ENCODE measurements at places on chromosomes 2 and 18.
A peak's percentile ranks its signal among the peaks of the same experiment; 100 is the strongest.

DNA sequence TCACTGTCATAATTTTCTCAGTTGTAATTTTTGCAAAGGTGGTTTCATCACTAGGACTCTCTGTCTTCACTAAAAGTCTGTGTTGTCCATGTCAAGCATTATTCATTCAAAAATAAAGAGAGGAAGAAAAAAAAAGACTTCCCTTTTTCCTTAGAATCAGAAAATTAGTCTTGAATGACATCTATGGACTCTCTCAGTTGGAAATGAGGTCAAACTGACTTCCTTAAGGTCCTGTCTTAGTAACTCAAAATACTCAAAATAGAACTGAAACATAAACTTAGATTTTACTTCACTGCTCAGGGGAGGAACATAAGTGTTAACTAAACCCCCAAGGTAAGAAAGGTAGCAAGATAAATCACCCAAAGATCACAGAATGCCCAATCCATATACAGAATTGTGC is 2.2 kb upstream of the ZNF407 start:
- no peak for DNase-seq

DNA sequence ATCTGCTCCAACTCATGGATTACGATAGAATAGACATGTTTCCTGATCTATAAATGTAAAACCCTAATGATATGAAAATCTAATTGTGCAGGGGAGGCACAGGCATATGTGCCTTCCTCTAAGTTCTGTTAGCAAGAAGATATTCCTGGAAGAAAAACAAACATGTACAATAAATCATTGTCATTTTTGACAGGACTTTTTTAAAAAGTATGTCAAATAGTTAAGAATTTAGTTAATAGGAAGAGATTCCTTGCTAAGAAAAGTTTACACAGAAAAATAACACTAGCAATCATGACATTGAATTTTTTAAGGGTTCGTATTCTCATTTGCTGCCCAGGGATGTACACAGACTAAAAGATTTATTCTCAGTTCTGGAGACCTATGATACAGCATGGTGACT is 15.3 kb upstream of the CREB1 start:
- no peak for DNase-seq

DNA sequence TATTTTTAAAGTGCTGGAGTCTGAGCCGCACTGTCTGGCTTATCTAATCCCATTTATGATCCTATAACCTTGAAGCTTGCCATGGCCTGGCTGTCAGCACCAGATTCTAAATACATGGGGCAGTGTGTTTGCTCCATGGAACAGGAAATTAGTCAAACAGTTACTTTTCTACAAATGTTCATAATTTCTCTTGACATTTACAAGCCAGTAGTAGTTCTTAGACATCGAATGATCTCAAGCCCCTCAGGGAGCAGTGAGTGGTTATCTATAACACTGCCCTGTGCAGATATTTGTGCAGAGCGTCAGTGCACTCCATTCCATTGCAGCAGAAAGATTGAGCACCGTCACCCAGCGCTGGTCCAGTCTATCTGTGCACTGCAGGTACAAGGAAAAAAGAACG is 205.2 kb downstream of the AGPS start:
- DNase-seq = no peak

- no peak for DNase-seq
Measured at GRCh38 chr2:101305492-101306078, 2.9 kb downstream of the RNF149 start.

GRCh38 chr2:217357886-217358620 is 498.2 kb upstream of the TNP1 start:
- no peak for DNase-seq

- no peak for DNase-seq
Measured at GRCh38 chr2:11617984-11618707, 51.8 kb downstream of the NTSR2 start.

GRCh38 chr2:119008108-119008507 is 66.1 kb downstream of the MARCO start:
- peak; percentile 17 for DNase-seq

DNA sequence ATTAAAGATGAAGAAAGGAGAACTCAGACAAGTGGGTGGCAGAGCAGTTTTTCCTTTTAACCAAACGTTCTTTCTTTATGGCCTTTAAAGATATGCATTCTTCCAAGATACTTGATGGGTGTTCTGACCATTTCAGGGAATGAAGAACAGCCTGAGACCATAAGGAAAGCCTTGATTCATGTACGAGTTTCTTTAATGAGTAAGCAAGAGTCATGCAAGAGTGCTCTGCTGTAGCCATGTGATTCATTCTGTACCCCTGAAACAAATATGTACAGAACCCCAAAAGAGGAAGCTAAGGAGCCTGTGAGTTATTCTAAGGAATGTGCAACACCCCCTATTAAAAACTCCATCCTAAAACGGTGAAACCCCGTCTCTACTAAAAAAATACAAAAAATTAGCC is 372.8 kb downstream of the MTX2 start:
- DNase-seq = no peak

DNA sequence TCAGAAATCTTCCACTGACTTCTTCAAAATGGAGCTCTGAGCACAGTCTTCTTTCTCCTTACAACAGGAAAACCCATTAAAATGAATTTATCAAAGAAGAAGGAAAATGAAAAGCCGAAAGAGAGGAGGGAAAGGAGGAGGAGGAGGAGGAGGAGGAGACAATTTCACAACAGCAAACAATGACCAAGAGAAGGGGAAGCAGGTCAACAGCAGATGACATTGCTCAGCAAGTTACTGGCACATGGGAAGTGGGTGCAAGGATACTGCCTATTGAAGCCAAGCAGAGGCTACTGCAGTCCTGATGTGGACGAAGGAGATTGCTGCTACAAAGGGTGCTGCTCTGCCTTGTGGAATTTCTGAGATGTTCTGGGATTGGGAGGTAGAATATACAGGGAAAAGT is 268.2 kb upstream of the FBXO11 start:
- DNase-seq = no peak

DNA sequence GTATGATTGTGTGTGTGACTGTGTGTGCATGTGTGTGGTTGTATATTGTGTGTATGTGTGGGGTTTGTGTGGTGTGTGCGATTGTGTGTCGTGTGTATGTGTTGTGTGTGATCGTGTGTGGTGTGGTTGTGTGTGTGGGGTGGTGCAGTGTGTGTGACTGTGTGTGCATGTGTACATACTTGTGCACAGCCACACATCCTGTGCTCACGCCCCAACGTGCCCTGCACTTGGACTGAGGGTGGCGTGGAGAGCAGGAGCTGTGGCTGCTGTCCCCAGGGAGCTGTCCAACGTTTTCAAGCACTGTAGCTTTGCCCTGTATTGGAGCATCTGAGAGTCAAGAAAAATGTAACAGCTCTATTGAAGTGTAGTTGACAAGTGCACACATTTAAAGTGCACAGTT is 243.2 kb upstream of the HDAC4 start:
- DNase-seq = no peak

- DNase-seq = no peak
Measured at GRCh38 chr2:127514076-127514475, 12.2 kb downstream of the IWS1 start.

GRCh38 chr2:68169308-68169707 is 11.6 kb downstream of the PNO1 start:
- DNase-seq = peak; percentile 41

- DNase-seq = no peak
Measured at GRCh38 chr18:47926101-47926850, 4.2 kb downstream of the SMAD2 start.

DNA sequence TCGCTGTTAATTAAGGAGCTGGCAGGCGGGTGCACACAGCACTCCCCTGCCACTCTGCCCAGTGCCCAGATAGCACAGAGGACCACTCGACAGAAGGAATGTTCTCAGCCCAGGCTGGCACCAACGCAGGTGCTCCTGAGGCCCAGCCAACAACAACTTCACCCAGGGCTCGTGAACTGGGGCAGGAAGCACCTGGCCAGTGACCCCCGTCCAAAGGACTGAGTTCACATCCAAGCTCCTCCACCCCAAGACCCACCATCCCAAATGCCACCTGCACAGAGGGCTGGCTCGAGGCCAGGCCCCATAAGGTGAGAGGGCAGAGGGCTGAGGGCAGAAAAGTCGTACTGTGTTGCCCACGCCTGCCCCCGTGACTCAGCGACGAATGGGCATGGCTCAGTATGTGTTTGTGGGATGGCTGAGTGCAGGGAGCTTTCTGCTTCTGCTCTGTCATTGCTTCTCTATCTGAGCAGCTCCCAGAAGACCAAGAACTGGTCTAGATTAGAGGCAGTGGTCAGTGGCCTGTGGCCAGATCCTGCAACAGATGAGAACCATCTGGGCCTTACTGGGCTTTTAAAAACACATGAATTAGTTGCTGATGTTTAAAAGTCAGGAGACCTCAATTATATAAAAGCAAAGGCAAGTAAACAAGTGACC is 68.4 kb downstream of the POLR1A start:
- no peak for DNase-seq

- DNase-seq = no peak
Measured at GRCh38 chr2:147739508-147739907, 105.3 kb upstream of the ACVR2A start.

DNA sequence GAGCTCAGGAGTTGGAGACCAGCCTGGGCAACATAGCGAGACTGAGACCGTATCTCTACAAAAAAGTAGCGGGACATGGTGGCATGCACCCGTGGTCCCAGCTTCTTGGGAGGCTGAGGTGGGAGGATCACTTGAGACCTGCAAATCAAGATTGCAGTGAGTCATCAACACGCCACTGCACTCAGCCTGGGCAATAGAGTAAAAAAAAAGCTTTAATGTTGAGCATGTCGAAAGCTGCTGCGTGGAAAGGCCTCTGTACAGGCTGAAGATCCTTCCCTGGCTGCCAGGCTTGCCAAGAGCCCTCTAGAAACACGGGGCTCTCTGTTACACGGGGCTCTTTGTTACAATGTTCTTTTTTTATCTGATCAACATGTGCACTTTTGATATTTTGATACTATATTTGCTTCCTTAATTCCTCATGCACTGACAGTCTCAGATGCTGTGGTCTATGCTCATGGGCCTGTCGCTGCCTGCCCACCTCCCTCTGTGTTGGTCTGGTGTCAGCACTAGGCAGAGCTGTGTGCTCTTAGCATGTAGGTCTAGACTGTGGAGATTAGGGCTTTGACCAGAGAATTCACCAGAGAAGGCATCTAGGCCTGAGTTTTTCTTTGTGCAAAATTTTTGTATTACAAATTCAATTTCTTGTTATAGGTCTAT is 18.7 kb downstream of the CLK1 start:
- DNase-seq = peak; percentile 17

- DNase-seq = peak; percentile 66
Measured at GRCh38 chr2:72895759-72896281, 8.6 kb downstream of the SPR start.

DNA sequence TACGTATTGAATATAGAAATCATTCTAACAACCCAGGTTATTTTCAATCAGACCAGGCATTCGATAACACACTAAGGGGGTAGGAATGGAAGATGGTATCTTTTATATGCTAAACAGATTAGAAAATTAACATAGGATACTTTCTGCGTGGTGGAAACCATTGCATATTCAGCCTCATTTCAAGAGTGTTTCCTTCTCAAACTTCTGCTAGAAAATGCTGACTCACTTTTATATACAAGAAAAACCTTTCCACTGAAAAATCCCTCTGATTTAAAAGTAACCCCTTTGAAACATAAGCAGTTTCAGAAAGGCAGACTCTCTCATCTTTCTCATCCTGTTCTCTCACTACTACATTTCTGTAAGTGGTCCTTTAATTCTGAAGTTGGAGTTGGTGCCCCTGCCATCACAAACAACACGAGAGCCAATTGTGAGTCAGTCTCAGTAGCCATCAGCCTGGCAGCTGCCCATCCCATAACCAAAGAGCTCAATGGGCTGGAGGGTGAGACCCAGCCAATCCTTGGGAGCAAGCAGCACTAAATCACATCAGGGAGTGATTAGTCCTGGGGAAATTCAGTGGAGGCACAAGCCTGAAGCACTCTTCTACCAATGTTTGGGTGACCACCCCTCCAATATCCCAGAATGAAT is 343.1 kb downstream of the CELF4 start:
- no peak for DNase-seq

DNA sequence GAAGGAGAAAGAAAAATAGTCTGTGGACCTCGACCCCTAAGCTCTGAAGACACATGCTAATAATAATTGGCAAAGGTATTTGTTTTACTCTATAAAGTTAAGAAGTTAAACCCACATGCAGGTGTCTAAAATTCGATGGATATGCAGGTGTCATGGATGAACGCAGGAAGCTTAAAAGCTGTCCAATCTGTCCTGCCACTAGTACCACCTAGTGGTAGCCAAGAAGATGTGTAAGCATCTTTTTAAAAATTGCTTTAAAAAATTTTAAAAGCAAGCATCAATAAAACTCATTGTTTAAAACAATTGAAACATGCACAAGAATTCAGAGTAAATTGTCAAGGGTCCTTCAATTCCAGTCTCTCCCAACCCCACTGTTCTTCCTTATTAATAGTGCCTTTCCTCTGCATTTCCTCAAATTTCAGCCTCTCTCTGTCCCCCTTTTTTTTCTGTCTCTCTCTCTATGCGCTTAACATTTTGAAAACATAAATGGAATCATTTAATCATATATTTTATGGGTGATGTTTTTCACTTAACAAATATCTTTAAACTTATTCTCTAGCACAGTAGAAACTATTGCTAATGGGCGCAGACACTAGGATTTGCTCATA is 30.6 kb upstream of the PPP3R1 start:
- peak; percentile 77 for DNase-seq

GRCh38 chr18:36315736-36316135 is 18.2 kb downstream of the FHOD3 start:
- DNase-seq = no peak

GRCh38 chr2:72897785-72898584 is 10.8 kb downstream of the SPR start:
- DNase-seq = no peak

DNA sequence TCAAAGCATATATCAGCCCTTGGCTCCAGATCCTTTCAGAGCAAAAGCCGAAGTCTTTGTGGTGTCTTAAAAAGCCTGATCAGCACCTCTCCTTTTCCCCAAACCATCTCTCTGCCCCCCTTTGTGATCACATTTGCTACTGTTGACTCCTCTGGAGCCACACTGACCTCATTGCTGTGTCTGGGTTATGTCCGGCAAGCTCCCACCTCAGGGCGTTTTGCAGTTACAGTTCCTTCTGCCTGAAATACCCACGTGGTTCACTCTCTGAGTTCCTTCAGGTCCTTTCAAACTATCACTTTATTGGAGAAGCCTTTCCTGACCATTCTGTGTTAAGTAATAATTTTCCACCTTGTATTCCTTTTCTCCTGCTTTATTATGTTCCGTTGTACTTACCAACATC is 11.8 kb downstream of the C2orf69 start:
- DNase-seq = no peak

DNA sequence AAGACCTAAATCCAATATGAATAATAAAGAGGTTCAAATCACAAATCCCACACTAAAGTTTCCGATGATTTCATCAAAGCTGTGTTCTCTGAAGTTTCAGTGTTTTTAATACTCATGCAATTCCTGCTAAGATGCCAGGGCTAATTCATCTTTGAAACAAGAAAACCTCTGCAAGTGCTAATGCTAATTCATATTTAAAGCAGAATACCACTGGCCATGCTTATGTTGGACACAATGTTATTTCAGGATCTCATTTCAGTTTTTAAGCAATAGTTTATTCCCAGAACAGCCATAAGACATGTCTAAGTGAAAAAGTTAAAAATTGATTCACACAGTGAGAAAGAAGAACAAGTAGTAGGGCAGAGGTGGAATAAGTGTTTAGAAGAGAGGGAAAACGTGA is 62.8 kb downstream of the GRB14 start:
- DNase-seq = no peak

- DNase-seq = peak; percentile 95
Measured at GRCh38 chr18:73235491-73235890, 367.7 kb upstream of the NETO1 start.

Measured in DMS53 (cell line).